ENCODE measurements at places on chromosomes 6 and 20. TPM values are rescaled to one million over a fixed set of nuclear protein-coding genes. Genes with fewer than 3 reads are reported as not detected.

The CALHM5 gene
- not detected for polyA plus RNA-seq

The SUMO4 gene
- polyA plus RNA-seq = 1.4 TPM

The YTHDF1 gene
- polyA plus RNA-seq = 54.2 TPM

The SNAP25 gene
- polyA plus RNA-seq = 6.3 TPM

The CTCFL gene
- polyA plus RNA-seq = 0.09 TPM

The TGM3 gene
- polyA plus RNA-seq = 0.37 TPM

The DDX43 gene
- not detected for polyA plus RNA-seq

The IP6K3 gene
- polyA plus RNA-seq = 2.9 TPM

The MYO6 gene
- 63.7 TPM for polyA plus RNA-seq

The IL17A gene
- not detected for polyA plus RNA-seq

The CDH4 gene
- polyA plus RNA-seq = 0.43 TPM

The C20orf144 gene
- polyA plus RNA-seq = 1.4 TPM

The VGLL2 gene
- not detected for polyA plus RNA-seq

The MACROD2 gene
- 9.3 TPM for polyA plus RNA-seq

The TCP11 gene
- not detected for polyA plus RNA-seq

The C20orf202 gene
- 0.27 TPM for polyA plus RNA-seq

The HCRTR2 gene
- not detected for polyA plus RNA-seq

The ZNF165 gene
- 1.9 TPM for polyA plus RNA-seq

The PHACTR1 gene
- 11.2 TPM for polyA plus RNA-seq

The FILIP1 gene
- polyA plus RNA-seq = 84.7 TPM

The ARMH2 gene
- not detected for polyA plus RNA-seq

The ASIP gene
- polyA plus RNA-seq = 0.67 TPM

The SUPT3H gene
- polyA plus RNA-seq = 19.4 TPM

The PTCHD4 gene
- polyA plus RNA-seq = 2.1 TPM

The HUS1B gene
- polyA plus RNA-seq = 0.51 TPM

The MCCD1 gene
- polyA plus RNA-seq = not detected

The SH3BGRL2 gene
- 21.7 TPM for polyA plus RNA-seq

The ARID1B gene
- polyA plus RNA-seq = 59.8 TPM

The FAXC gene
- 2.7 TPM for polyA plus RNA-seq

The PCK1 gene
- not detected for polyA plus RNA-seq

The MUC21 gene
- polyA plus RNA-seq = not detected

The MEP1A gene
- not detected for polyA plus RNA-seq

The LPIN3 gene
- 9.5 TPM for polyA plus RNA-seq

The XKR7 gene
- polyA plus RNA-seq = 0.02 TPM

The LBP gene
- not detected for polyA plus RNA-seq

The TINAG gene
- polyA plus RNA-seq = not detected

The DSP gene
- polyA plus RNA-seq = 237 TPM

The NFS1 gene
- 43.9 TPM for polyA plus RNA-seq

The HLA-F gene
- 0.84 TPM for polyA plus RNA-seq

The FOXS1 gene
- not detected for polyA plus RNA-seq

The KHDC1L gene
- not detected for polyA plus RNA-seq

The C6orf58 gene
- polyA plus RNA-seq = not detected

The ALDH5A1 gene
- 10.4 TPM for polyA plus RNA-seq

The F13A1 gene
- polyA plus RNA-seq = 1.3 TPM

The CYP39A1 gene
- polyA plus RNA-seq = 3.4 TPM

The FOXQ1 gene
- polyA plus RNA-seq = not detected

The UBD gene
- polyA plus RNA-seq = not detected

The SYS1 gene
- 16.9 TPM for polyA plus RNA-seq

The ADIG gene
- not detected for polyA plus RNA-seq

The C2 gene
- polyA plus RNA-seq = 1.5 TPM

The PRL gene
- not detected for polyA plus RNA-seq

The BPIFA1 gene
- polyA plus RNA-seq = not detected

The PANK2 gene
- polyA plus RNA-seq = 21.0 TPM

The OTOR gene
- polyA plus RNA-seq = not detected

The TTK gene
- polyA plus RNA-seq = 27.7 TPM

Measured in cardiac muscle cell (in vitro differentiated cells and primary cell).